ENCODE measurements at places on chromosomes 16 and 17.

DNA sequence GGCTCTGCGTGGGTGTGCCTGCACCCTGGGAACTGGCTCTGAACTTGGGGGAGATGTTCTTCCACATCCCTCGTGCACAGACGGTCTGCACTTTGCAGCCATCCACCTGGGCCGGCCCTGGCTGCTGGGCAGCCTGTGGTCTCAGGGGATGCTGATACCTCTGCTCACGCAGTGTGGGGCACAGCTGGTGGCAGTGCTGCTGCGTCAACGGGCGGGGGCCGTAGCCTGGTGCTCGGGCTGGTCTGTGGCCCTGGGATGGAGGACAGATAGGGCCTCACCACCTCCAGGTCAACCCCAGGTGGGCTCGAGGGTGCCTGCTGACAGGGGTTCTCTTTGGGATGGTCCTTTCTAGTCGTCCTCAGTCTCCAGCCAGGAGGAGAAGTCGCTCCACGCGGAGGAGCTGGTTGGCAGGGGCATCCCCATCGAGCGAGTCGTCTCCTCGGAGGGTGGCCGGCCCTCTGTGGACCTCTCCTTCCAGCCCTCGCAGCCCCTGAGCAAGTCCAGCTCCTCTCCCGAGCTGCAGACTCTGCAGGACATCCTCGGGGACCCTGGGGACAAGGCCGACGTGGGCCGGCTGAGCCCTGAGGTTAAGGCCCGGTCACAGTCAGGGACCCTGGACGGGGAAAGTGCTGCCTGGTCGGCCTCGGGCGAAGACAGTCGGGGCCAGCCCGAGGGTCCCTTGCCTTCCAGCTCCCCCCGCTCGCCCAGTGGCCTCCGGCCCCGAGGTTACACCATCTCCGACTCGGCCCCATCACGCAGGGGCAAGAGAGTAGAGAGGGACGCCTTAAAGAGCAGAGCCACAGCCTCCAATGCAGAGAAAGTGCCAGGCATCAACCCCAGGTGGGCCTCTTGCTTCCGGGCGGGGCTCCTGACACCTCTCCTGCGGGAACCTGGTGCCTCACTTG lies 36.3 kb downstream of the TSC2 start:
- DNase-seq, result no peak

GRCh38 chr16:80208015-80208414 lies 332.8 kb upstream of the DYNLRB2 start:
- DNase-seq, result no peak

DNA sequence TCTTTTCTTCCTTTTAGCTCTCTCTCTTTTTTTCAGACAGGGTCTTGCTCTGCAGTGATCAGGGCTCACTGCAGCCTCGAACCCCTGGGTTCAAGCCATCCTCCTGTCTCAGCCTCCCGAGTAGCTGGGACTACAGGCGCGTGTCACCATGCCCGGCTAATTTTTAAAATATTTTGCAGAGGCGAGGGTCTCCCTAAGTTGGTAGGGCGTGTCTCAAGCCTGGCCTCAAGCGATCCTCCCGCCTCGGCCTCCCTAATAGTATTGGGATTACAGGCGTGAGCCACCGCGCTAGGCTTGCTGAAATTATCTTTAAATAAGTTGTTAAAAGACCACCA lies 797 bp upstream of the SNX11 start:
- no peak for DNase-seq

GRCh38 chr16:62967163-62967562 lies 930.9 kb upstream of the CDH8 start:
- no peak for DNase-seq

DNA sequence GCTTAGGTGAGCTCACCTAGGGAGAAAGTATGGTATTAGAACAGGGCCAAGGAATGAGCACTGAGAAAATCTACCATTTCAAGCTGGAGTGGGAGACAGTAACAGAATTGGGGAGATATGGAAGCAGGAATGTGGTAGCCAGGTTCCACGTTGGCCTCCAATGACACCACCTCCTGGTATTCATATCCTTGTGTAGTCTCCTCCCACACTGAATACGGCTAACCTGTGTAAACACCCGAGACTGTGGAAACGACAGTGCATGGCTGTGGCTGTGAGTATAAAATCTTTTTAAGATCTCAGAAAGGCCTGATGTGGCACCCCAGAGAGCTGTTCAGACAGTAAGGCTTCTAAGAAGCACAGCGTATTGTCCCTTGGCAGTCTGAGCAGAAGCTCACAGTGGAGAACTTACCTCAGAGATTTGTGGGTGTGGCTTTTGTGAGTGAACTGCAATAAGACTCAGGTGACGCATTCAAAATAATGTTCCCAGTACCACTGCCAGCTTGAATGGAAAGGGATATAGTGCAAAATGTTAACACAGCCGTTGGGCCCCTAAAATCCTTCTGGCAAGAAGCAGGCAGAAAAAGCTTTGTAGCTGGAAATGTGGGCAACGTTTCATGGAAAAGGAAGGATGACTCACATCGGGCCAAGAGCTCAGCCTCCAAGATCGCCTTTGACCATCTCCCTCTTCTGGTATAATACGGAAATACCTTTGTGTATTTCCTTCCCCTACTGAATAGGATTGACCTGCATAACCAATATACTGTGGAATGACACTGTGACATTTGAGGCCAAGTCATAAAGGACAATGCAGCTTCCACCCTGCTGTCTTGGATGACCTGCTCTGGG lies 14.4 kb downstream of the SDR42E1 start:
- no peak for DNase-seq
